ENCODE measurements at places on chromosomes 4 and X. TPM values are rescaled to one million over a fixed set of nuclear protein-coding genes. Genes with fewer than 3 reads are reported as not detected.
A peak's percentile ranks its signal among the peaks of the same experiment; 100 is the strongest.

DNA sequence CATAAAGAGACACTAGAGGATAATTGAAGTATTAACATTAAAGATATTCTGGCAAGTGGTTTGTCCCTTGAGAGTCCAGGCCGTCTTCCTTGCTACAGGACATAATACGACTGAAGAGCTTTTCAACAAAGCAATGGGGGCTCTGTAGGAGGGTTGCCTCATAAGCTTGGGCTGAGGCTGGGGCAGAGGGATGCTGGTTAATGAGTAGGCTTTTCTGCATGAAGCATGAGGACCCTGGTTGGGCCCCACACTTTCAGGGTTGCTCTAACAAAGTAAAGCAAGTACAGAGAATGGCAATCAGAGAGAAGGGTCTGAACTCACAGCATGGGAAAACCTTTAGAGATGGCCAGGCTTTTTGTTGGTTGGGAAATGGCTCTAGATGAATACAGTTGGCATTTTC lies 281.3 kb downstream of the IDS start:
- no peak for DNase-seq

MUC7 gene
- polyA plus RNA-seq = not detected

C4orf51 gene
- not detected for polyA plus RNA-seq

DNA sequence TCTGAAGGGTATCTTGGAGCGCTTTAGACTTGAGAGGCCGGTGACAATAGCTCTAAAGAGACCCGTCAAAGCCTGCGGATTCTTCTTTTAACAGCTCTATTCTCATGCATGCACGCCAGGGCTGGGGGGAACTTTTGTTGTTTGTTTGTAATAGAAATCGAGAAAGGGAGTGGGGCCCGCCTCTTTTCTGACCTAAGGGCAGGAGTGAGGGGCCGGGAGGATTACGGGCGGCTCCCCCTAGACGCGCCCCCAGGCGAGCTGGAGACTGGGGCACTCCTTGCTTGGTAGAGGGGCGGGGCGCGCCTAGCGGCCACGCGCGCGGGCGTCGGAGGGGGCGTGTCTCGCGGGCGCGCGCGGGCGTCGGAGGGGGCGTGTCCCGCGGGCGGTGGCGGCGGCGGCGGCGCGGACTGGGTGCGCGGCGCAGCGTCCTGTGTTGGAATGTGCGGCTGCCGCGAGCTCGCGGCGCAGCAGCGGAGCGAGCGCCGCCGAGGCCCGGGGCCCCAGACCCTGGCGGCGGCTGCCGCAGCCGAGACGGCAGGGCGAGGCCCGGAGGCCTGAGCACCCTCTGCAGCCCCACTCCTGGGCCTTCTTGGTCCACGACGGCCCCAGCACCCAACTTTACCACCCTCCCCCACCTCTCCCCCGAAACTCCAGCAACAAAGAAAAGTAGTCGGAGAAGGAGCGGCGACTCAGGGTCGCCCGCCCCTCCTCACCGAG lies at the start of gene REST:
Gene REST, plus strand, starts transcription at position 412 of the 717 bp plus-strand sequence. CDS start 2,739 bp downstream, outside the sequence.
- DNase-seq = peak; percentile 81

GABRE gene
- 0.90 TPM for polyA plus RNA-seq

DNA sequence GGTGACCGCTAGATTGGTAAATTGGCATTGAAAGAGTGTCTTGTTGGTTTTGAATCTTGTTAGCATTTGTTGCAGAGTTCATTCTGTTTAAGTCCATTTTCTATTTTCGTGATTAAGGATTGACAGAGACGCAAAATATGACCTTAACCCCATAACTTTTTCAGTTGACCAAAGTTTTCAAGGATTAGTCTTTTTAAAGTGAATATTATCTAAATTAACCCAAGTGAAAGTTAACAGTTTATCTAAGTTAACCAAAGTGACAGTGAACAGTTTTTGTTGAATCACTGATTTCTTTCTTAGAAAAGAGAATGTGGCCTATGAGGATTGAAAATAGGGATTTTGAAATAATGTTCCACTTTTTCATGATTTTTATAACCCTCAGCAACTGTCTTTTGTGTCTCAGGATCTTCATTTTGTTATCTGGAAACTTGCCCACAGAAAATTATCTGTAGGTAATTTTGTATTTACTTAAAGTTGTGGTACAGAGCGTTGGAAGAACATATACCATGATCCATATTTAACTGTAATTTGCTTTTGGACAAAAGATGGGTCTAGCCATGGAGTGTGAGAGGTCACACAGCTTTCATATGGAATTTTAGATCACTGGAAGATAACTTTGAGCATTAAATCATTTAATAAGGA lies 3.3 kb downstream of the CPEB2 start:
- DNase-seq = no peak

TLR2 gene
- polyA plus RNA-seq = 0.42 TPM

GRCh38 chr4:101032541-101032940 lies 314.8 kb downstream of the PPP3CA start:
- no peak for DNase-seq

FHIP1A gene
- polyA plus RNA-seq = 20.5 TPM

GRCh38 chr4:162684371-162684700 lies 482.4 kb downstream of the NAF1 start:
- DNase-seq = no peak

GLUD2 gene
- polyA plus RNA-seq = 0.36 TPM

DNA sequence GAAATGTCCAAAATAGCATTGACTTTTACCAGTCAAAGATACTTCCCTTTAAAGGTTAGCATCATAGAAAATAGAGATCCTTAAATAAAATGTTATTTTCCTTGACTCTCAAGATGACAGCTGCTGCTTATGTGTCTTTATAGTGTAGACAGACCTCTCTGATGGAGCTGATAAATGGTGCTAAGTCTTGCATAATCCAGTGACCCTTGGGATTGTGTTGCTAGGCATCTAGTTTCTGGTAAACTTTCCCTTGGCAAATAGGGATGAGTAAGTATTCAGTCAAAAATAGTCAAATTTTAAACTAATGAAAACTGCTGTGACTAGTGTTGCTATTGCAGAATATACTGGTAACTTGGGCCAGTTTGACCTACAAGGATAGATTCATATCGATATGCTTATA lies 53.6 kb downstream of the MBNL3 start:
- no peak for DNase-seq

GRCh38 chr4:62324215-62324614 lies 1124.1 kb downstream of the ADGRL3 start:
- no peak for DNase-seq

DNA sequence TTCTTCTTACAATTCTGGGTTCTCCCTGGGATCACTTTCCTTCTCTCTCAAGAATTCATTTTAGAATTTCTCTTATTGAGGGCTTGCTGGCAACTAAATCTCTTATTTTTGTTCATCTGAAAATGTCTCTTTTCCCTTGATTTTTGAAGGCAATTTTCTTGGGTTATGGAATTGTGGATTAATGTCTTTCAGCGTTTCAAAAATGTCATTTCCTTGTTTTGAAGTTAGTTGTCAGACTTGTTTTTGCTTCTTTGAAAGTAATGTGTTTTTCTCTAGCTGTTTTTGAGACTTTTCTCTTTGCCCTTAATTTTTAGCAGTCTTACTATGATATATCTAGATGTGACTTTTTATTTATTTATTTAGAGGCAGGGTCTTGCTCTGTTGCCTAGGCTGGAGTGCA lies 205.7 kb downstream of the CHIC2 start:
- DNase-seq = no peak

MPP1 gene
- 15.1 TPM for polyA plus RNA-seq

- DNase-seq = no peak
These were observed 27.0 kb downstream of the TMEM31 start for GRCh38 chrX:103737696-103738095.

DNA sequence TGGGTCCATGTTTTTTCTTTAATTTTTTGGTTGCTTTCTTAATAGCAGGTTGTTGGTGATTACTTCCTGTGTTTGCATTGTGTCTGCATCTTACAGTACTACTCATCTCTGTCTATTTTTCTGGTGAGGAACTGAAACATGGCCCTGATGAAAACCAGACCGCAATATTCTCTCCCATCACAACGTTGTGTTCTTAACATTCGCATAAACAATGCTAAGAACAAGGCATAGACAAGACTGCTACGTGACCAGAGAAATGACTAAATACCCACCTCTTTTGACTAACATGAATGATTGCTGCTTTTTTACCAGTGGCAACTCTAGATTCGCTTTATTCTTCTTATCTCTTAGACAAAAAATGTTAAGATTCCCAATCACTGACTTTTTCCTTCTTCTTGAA lies 179.1 kb downstream of the GC start:
- no peak for DNase-seq

- DNase-seq = no peak
These were observed 147.7 kb upstream of the GYPA start for GRCh38 chr4:144288011-144288903.

GRCh38 chr4:30760551-30760950 lies 40.4 kb downstream of the PCDH7 start:
- no peak for DNase-seq

DNA sequence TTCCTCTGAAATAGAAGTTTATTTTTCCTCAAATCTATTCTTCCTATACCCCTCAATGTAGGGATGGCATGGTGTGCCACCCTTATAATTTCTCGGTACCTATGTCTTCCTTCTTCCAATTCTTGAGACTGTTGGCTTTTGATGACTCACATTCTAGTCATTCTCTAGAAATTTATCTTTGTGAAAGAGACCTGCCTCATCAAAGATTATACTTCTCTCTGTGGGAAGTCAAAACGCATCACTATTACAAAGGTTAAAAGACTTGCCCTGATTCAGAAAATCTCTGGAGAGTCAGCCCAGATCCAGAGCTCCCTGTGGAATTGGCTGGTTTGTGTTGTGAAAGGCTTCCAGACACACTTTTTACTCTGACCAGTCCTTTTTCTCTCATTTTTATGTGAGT lies 65.9 kb upstream of the FSTL5 start:
- DNase-seq = no peak

- no peak for DNase-seq
These were observed 137.5 kb downstream of the PALLD start for GRCh38 chr4:168634276-168634802.

DNA sequence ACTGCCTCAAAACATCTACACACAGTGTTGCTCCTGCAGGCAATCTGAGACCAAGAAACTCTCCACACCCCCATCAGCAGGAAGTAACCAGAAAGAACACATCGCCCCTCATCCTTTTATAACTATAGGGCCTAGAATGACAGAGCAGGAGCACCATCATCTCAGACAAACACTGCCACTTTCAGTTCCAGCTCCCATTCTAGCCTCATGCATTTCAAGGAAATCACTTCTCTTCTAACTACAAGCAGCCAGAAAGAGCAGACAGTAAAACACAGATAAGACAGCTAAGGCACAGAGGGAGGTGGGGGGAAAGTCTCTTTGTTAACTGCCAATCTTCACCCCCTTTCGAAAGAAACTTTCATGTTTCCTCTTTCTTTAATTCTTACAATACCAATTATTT lies 102.6 kb upstream of the TENT5D start:
- no peak for DNase-seq

SERTM2 gene
- polyA plus RNA-seq = not detected

GRCh38 chr4:176052744-176053143 lies 12.9 kb upstream of the WDR17 start:
- DNase-seq = no peak

DNA sequence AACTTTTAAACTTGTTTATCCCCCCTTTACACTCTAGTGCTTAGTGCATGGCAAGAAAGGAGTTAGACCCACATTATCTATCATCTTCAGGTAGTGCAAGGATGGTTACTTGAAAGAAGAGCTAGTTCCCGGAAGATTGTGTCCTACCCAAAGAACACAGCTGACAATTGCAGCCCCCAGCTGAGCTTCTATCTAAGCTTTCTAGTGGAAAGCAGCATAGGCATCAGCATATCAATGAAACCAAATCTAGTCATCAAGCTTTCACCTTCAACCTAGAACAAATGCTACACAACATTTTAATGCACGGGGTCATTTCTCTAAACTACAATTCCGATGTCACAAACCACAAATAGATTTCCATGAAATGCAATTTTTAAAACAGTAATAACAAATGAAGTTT lies 88.9 kb upstream of the TFDP3 start:
- no peak for DNase-seq

MAGEA12 gene
- polyA plus RNA-seq = not detected

PKD2 gene
- polyA plus RNA-seq = 2.1 TPM

HPF1 gene
- 44.7 TPM for polyA plus RNA-seq

DNA sequence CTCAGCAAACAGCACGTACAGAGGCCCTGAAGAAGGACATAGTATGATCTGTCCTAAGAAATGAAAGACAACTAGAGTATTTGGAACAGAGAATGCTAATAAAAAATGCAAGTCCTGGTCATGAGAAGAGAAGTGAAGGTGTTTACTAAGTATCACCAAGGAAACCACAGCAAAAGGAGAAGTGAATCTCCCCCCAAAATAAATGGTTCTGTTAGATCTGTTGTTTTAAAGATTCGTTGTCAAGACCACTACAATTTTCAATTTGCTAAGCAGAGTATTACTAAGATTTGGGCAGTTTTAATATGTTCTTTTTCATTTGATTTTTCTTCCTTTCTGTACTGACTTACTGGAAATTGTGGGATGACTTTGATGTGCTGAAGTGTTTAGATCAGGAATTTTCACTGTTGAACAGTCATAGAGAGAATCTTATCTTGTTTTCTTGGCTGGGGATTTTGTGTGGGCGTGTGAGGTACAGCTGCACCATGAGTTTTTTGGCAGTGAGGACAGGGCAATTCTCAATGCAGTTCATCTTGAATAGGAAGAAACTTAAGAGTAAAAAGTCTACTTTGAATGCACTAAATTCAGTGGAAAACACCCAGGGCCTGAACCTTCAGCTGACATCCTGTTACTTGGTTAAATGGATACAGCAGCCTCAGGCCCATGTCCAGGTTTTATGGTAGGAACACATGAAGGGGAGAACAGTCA lies 132.2 kb downstream of the STIM2 start:
- no peak for DNase-seq

- no peak for DNase-seq
These were observed 24.8 kb upstream of the GUCY1B1 start for GRCh38 chr4:155734065-155734464.

DDIT4L gene
- 160 TPM for polyA plus RNA-seq

DNA sequence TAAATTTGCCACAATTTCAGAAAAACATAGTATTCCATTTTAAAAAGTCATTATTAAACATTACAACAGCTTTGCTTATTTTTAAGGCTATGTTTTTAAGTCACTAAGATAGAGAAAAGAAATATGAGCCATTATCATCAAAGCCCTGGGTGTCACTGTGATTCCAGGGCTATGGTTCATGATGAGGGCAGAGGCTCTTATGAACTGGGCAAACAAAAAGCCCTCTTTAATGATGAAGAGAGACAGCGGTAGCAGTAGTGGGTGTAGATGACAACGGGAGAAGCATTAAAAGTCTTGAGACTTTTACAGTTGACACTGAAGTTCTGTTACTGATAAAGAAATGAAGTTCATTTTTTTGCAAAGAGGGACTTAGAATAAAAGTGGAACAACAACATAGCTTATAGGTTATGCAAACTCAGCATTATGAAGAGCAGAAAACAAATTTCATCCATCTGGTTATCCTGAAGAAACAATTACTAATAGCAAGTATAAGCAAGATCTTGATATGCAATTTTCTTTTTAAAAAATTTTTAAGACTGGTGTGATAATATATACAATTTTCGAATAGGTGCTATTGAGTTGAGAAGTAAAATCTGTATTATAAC lies 202.7 kb upstream of the ETNPPL start:
- DNase-seq = no peak

- no peak for DNase-seq
These were observed 133.1 kb downstream of the ARAP2 start for GRCh38 chr4:36111172-36111571.

GRCh38 chrX:34770511-34770910 lies 113.4 kb upstream of the TMEM47 start:
- DNase-seq = no peak

PRDM8 gene
- 0.79 TPM for polyA plus RNA-seq
